ENCODE measurements at places on chromosomes 3 and 15.

GRCh38 chr3:99131876-99132275 lies 230.4 kb upstream of the DCBLD2 start:
- no peak for DNase-seq

DNA sequence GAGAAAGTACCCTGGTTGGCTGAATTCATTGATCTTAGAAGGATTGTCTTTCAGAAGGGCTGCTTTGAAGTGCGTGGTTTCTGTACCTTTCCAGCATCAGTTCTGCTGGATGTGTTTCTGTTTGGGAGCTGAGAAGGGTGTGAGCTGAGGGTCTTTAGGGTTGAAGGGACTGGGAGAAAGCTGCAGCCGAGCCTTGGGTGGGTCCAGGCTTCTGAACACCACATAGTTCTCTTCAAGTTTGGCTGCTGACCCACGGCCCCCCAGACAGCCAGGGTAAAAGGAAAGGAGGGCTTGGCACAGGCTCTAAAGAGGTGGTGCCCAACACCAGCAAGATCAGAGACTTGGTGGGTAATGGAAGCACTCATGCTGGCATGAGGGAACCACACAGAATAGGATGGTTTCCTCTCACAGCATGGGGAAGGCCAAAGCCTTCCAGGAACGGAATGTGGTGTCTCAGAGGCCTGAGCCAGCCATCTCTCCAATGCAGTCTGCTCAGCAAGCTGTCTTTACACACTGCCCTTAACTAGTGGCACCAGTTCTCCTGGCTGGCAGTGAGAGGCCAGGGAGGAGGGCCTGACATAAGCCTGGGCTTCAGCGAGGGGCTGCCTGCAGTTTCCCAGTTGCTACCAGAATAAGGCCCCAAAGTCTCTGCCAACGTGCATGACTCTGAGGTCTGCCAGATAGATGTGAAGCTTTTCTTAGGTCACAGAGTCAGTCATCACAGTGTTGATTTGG lies 239.0 kb upstream of the TRIM42 start:
- no peak for DNase-seq

GRCh38 chr3:79765911-79766310 lies 1.9 kb downstream of the ROBO1 start:
- DNase-seq = no peak

DNA sequence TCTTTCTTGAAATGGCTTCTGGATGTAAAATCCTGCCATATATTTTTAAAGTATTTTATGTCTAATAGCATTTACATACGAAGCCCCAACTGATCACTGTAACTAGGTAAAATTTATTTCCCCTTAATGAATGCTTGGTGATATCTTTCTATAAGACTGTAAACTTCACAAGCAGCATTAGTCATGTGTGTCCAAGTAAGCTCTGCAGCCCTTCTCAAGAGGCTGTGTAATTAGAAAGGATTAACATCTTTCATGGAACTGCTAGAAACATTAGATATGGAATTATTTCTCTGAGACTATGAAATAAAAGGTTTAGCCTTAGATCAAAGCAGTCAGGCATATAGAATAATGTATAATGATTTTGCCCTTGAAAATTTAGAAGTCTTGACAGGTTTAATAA lies 143.3 kb downstream of the EPHA3 start:
- DNase-seq = no peak

GRCh38 chr3:173013219-173013832 lies 127.7 kb downstream of the SPATA16 start:
- no peak for DNase-seq
